DMS153 (cell line): ENCODE measurements at places on chromosomes 3 and 15.

DNA sequence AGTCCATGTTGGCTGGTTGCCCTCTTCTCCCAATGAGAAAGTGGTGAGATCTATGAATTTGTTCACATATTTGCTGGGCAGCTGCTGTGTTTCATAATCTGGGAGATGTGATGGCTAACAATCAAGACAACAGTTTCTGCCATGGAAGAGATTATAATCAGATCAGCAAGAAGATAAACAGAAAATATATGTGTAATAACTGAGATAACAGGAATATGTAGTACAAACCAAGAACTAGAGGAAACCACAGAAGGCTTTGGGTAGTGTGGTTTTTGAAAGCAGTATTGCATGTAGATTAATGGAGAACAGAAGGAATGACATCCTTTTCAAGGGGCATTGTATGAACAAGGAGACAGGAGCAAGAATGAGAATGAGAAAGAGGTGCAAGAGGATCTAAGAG is 12.2 kb upstream of the CSTA start:
- no peak for DNase-seq

GRCh38 chr3:5201536-5201935 is 14.0 kb downstream of the EDEM1 start:
- no peak for DNase-seq

GRCh38 chr15:67736810-67737209 is 88.5 kb upstream of the SKOR1 start:
- DNase-seq = no peak

DNA sequence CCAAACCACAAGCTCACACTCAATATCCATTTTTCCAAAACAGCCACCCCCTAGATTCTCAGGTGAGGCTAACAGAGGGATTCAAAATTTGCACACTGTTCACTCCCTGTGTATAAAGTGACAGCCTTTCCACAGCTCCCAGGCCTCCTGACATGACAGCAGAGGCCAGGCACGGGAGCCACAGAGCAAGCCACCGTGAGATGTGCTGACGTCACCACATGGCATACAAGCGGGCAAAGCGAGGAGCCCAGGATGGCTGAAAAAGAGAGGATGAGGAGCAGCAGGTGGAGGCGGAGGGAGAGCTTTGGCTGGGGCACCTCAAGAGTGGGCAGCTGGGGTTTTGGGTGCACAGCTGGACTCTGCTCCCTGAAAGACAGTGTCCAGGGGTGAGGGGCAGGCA is 27.1 kb downstream of the EHD4 start:
- no peak for DNase-seq

DNA sequence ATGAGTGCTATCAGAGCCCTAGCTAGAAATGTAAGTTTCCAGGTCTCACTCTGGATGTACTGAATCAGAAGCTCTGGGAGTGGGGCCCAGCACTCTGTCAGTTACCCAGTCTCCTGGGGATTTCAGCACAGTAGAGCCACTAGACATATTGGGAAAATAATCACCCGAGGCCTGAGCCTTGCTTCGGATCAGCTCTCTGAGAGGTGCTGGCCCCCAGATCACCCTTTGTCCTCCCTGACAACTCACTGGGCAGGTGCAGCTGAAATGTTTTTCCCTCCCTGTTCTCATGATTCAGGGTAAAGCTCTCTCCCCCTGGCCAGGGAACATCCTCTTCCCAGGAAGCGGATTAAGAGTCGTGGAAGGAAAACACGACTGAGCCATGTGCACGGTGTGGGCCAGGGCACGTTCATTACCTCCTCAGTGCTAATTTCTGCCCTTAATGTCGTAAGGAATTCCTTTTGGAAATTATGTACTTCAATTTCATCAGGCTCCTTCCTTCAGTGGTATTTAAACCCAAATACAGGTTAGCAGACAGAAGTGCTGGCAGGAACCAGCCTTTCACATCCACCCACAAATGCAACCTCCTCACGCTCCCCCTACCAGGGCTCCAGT is 296.7 kb upstream of the LYSMD4 start:
- DNase-seq = no peak

DNA sequence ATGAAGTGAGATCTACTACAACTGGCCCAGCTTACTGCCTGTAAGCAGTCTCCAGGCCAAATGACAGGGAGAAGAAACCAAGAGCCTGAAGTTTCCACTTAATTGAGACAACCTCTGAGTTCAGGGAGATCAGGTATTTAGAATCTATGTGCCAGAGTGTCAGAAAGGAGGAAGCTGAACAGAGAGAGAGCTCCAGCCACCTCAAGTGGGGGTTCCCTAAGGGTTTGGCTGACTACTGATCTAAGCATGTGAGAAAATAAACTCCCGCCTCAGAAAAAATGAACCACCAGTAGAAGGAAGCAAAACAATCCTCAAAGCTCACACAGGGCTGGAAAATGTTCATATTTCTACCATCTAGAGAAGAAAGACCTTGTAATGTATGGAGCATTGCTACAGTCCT is 25.0 kb downstream of the ADAM10 start:
- no peak for DNase-seq

- no peak for DNase-seq
Measured at GRCh38 chr15:55742927-55743728, at the start of gene PRTG. Gene PRTG (minus strand): TSS chr15:55743152. CDS start chr15:55742931, 221 bp downstream.

- DNase-seq = no peak
Measured at GRCh38 chr3:11582191-11582968, 61.3 kb downstream of the VGLL4 start.

DNA sequence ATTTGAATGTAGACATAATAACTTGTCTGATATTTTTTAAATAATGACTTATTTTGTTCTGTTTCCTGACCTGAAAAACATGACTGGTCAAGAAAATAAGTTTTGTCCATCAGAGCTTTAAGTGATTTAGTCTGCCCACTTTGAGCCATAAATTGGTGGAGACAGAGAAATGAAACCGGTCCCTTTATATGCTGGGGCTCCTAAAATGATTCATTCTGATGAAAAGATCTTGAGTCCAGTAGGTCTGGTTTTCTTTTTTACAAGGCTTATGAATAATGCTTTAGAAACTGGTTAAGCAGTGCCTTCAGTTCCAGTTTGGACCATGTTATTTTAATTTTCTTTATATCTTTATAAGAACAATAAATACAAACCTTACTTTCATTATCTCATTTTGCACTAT is 293.2 kb downstream of the DIPK2A start:
- DNase-seq = no peak

GRCh38 chr3:185270262-185270955 is 16.6 kb upstream of the EHHADH start:
- DNase-seq = no peak

DNA sequence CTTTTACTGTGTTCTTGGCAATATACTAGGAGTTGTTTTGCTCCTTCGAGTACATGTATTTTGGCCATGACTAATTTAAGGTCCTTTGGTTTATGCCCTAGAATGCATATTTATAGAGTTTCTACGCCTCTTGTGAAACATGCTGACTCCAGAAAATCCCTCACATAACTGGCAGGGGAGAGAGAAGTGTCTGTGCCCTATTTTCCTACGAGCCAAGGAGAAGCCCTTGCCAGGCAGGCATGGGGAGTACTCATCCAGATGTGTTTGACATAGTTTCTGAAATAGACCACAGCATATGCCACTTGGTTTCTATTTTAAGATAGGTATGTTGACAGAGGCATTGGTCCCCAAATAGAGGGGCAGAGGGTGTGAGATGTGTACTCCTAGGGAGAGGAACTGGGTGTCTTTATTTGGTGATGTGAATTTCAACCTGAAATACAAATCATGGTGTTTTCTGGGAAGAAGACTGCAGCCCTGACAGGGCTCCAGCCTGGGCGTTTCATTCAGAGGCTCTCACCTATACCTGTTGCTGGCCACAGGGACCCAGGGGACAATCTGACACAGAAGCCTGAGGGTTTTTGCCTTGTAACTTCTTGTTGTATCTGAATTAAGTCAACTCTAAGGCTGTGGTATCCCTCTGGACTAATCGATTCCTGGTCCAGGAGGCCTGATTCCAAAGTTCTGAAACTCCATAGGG is 267.8 kb upstream of the C2CD4B start:
- no peak for DNase-seq

DNA sequence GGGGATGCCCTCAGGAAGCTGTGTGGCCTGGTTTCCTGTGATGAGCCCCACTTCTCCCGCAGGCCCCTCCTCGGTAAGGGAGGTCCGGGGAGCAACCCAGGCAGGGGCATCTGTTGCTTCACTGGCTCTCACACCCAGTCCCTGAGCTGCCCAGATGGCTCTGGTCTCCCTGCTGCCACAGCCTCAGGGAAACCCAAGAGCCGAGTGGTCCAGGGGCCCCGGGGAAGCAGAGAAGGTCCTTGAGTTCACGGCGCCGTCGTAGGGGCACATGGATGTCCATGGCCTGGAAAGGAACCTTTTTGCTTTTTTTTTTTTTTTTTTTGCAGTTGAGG is 13.3 kb upstream of the LRRC15 start:
- no peak for DNase-seq

DNA sequence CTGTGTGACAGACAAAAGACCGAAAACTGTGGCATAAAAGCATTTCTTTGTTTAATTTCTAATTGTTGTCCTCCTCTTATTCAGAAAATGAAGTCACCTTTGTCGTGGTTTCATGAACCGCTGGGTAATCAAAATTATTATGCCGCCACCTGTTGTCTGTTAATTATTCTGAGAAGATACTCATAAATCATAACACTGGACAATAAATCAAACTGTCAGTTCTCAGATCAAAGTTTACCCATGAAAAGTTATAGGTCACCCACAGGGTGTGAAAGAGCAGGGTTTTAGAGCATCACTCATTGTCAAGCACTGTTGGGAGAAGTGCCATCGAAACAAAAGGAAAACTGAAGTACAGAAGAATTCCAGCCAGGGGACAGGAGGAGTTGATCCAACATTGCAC is 474.3 kb downstream of the NR2F2 start:
- DNase-seq = no peak

GRCh38 chr3:171862993-171863521 is 19.9 kb downstream of the TMEM212 start:
- no peak for DNase-seq

DNA sequence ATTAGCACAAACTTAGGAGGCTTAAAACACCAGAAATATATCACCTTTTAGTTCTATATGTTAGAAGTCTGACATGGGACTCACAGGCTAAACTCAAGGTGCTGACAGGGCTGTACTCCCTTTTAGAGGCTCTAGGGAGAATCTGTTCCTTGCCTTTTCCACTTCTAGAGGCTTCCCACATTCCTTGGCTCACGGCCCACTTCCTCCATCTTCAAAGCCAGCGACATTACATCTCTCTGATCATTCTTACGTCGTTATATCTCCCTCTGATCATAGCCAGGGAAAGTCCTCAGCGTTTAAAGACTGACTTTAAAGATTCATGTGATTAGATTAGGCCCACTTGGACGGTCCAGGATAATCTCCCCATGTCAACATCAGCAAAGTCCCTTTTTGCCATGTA is 166.3 kb downstream of the GREM1 start:
- DNase-seq = no peak

DNA sequence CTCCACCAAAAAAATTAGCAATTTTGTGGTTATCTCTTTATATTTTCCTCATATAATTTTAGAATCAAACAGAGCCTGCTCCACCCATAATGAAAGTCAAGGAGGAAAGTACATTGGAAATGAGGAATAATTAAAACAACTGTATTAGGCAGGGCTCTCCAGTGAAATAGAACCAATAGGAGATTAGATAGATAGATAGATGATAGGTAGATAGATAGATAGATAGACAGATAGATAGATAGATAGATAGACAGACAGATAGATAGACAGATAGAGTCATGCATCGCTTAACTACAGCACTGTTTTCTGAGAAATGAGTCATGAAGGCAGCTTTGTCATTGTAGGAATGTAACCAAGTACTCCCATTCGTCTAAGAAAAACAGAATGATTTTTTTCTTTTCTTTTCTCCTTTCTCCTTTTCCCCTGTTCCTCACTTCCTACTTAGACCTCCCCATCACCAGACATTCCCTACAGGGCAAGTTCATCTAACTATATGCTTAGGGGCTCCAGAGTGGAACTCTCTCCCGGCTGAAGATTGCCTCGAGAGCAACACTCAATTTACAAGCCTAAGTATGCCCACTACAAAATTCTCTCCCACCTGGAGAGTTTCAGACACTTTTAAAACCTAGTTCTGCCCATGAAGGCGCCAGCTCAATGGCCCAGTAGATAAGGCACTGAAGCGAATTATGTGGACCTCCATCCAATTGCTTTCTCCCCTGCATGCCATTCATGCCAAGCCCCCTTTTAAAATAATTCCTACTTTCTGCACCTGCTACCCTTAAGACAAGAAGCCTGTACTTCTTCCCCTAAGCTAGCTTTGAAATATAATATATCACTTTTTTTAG is 53.3 kb upstream of the LIPC start:
- DNase-seq = no peak

- DNase-seq = no peak
Measured at GRCh38 chr3:114700637-114701234, 406.9 kb downstream of the TIGIT start.

- no peak for DNase-seq
Measured at GRCh38 chr15:101042320-101042719, 123.2 kb downstream of the LRRK1 start.

DNA sequence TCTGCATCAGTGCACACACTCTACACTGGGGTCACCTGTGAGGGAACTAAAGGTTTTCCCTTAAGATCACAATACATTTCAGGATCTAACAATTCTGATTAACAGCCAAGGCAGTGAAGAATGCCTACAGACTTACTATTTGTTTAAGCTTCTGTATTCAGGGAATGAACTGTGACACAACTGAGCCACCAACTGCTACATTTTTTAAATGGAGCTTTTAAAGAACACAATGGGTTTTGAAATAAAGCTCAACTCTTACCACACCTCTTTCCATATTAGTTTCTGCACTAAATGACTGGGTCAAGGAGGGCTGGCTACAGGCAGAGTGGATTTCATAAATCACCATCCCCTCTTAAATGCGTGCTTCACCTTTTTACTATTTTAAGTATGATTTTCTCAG is 100.2 kb downstream of the TMCC1 start:
- no peak for DNase-seq

- DNase-seq = no peak
Measured at GRCh38 chr3:72185549-72186399, 400.8 kb upstream of the PROK2 start.

DNA sequence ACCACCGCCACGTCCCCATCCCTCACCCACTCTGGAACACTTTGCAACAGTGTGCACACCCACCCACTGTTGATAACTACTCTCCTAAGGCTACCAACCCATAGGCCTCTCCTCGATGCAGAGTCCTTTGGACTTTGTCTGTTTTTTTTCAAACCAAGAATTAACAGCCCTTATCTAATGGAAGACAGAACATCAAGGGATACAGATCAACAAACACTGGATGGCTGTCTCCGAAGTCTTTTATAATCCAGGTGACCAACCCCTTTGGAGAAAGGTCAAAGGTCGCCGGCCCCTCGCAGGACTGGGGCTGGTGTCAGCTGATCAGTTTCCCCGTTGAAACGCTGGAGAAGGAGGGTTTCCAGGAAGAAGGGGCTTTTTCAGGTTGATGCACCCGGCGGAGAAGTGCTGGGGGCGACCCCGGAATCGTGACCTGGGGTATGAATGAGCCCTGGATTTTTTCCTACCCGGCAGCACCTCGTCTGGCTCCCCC is 532 bp downstream of the B4GALT4 start:
- DNase-seq = no peak

GRCh38 chr15:81386947-81387346 is 12.9 kb upstream of the TMC3 start:
- DNase-seq = no peak

- no peak for DNase-seq
Measured at GRCh38 chr3:170483485-170484262, 65.0 kb downstream of the CLDN11 start.

GRCh38 chr3:117355566-117355965 is 646.0 kb downstream of the TUSC7 start:
- DNase-seq = peak; percentile 49
